ENCODE measurements at places on chromosomes 1 and 21.

- DNase-seq, result no peak
Measured at GRCh38 chr1:228004331-228004855, 2.4 kb upstream of the WNT3A start.

DNA sequence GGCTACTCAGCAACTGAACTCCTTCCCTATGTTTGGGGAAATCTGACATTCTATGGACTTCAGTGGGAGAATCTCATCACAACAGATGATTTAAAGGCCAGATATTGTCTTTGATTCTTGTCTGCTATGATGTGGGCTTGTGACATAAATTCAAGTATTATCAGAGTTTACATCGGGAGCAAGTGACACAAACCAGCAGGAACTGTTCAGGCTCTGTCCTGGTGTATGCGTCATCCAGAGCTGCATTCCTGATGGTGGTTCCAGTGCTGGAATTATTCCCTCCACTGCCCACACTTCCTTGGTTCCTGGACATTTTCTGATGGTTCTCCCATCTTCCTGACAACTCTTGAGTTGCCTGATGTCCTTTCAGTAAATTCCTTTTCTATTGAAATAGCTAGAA, 10.8 kb upstream of the LSM10 start:
- no peak for DNase-seq

GRCh38 chr1:90544356-90544755, 172.7 kb downstream of the BARHL2 start:
- no peak for DNase-seq

- DNase-seq, result no peak
Measured at GRCh38 chr1:28267633-28268032, 8.3 kb downstream of the SESN2 start.
